Stimulated activated CD4-positive, alpha-beta T cell treated with anti-CD3 and anti-CD28 coated beads, Interleukin-15, amount 100 ng/mL, for 1 hour (primary cell): ENCODE measurements at places on chromosomes 12 and 14.

GRCh38 chr12:39905152-39905551 lies 200.7 kb downstream of the SLC2A13 start:
- DNase-seq: no peak

DNA sequence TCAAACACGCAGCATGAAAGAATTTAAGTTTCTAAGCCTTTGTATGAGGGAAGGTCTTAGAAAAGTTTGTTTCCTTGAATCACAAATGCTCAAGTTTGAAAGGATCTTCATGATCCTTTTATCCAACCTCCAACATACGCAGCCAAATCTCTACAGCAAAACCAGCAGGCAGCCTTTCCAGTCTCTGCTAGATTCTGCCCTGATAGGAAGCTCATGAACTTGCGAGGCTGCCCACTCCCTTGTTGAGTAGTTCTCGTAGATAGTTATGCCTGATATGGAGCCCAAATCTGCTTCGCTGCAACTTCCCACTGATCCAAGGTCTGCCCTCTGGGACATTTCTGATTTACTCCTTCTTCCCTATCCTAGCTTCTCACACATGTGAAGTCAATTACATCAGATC lies 272.9 kb downstream of the EGLN3 start:
- DNase-seq: no peak

GRCh38 chr12:116323406-116324386 lies 46.2 kb upstream of the MED13L start:
- no peak for DNase-seq

GRCh38 chr14:61996753-61997152 lies 234.5 kb downstream of the SNAPC1 start:
- DNase-seq: no peak

- no peak for DNase-seq
Measured at GRCh38 chr12:46786774-46787173, 39.0 kb downstream of the SLC38A4 start.

DNA sequence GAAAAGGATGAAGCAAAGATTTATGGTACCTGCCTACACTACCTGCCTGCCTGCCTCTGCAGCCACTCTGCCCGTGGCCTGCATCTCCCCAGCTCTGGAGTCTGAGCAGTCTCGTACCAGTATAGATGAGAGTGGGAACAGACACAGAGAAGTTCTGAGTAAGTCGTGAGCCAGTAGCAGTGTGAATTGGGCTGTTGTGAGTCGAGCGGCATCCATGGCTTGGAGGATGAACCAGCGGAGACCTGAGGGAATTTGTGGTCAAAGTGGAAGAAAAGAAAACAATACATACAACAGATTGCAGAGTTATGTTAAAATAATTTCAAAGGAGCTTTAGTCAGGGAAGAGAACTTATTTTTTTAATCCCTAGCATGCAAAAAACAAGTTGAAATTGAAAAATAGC lies 25.3 kb downstream of the C2CD5 start:
- no peak for DNase-seq

DNA sequence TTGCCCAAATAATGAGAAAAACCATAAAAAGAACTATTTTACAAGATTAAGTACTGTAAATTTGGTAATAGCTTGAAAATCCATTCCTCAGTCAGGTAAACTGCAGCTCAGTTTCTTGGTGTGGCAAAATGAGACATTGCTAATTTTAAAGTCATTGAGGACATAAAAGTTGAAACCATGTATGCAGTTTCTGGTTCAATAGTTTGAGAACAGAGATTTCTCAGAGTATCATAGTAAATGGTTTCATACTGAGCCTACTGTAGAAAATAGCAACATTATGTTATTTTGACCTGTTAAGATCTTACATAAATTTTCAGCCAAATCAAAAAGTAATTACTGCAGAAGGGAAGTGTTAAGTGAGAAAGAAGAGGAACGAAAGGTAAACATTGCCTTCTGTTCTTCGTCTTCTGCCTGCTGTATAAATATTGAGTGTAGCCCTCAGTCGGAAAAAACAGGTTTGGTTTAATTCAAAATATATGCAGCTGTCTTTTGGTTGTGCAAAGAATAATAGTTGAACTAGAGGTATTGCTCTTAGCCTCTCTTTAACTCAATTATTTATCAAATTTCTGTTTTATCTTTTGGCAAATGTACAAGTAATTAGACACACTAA lies 119.6 kb downstream of the SYNE2 start:
- DNase-seq: no peak

DNA sequence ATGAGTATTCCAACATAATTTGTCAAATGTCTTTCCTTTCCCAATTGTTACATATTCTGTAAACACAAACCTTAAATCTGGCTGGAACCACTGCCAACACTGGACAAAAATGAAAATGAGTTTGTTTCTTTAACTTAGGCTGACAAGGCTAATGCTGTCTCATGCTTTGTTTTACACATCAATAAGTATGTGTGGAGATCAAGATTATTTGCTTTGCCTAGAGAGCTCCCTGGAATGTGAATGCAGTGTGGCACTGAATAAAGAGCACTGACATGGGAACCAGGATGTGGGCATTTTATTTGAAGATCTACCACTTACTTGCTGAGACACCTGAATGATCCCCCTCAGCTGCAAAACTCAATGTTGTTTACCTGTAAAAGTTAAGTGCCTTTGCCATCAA lies 61.7 kb downstream of the RALGAPA1 start:
- DNase-seq: no peak

DNA sequence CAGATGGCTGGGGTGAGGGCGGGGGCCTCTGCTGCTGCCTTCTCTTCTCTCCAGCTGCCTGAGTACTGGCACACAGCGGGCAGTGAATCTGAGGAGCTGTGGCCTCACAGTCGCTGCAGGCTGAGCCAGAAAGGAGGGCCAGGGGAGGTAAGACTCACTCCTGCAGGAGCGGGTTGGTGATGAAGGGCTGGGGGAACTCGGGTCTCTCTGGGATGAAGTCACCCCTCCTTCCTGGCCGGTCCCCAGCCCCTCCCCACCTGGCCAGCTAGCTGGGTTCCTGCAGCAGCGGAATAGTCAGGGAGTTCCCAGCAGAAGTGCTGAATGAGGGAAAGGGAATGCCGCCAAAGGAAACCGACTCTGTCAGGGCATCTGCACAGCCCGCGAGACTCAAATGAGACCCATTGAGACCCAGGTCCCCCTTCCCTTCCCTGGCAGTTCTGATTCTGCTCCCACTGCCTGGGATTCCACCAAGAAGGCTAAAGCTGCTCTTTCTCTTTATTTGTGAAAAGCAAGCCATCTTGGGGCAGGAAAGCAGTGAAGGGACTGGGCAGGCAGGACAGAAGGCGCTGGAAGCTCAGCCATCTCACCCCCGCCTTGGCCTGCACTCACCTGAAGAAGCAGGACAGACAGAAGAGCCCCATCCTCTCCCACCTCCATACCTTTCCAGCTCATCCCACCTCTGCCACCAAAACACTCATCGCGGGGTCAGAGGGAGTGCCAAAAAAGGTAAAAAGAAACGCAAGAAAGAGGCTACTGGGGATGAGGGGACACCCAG lies 5.3 kb downstream of the NGB start:
- DNase-seq: no peak

DNA sequence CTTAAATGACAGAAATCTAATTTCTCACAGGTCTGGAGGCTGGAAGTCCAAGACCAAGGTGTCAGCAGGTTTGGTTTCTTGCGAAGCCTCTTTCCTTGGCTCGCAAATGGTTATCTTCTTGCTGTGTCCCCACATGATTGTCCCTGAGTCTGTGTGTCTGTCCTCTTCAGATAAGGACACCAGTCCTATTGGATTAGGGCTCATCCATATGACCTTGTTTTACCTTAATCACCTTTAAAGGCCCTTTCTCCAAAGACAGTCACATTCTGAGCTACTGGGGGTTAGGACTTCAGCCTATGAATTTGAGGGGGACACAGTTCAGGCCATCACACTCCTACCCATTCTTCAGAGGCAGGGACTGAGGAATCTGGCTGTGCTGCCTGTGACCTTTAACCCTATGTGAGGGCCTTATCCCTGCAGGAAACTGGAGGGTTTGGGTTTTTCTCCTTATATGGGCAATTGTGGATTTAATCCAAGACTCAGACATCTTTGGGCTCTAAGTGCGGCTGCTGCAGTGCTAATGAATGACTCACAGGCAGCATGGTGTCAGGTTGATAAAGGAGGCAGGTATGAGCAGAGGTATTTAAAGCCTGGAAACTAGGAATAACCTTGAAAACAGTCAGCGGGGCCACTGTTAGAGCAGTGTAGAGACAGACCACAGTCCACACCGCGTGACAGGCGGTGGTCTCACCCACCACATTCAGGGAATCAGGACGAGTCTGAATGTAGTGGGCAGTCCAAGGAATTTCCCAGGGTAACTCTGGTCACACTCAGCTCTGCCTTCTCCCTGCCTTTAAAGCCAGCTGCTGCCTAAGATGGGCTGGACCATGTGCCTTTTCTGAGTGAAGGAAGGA lies 10.2 kb downstream of the TPCN1 start:
- no peak for DNase-seq

- DNase-seq: no peak
Measured at GRCh38 chr12:48972952-48973483, 1.5 kb upstream of the WNT10B start.

DNA sequence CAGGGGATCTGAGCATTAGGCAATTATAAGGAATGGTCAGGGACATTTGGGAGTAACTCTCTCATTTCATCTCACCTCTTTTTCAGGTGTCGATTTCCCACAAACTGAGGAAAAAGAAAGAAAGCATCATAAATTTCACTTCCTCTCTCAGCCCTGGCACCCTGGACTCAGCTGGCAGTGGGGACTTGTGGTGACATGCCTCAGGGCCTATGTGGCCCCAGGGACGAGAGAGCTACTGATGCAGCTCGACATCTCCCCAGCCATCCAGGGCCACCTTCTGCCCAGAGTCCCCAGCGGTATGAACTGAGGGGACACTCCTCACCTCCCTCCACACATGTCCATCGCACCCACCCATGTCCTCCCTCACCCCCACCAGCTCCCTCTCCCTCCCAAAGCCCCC lies 11.7 kb downstream of the TNFRSF1A start:
- DNase-seq: no peak

DNA sequence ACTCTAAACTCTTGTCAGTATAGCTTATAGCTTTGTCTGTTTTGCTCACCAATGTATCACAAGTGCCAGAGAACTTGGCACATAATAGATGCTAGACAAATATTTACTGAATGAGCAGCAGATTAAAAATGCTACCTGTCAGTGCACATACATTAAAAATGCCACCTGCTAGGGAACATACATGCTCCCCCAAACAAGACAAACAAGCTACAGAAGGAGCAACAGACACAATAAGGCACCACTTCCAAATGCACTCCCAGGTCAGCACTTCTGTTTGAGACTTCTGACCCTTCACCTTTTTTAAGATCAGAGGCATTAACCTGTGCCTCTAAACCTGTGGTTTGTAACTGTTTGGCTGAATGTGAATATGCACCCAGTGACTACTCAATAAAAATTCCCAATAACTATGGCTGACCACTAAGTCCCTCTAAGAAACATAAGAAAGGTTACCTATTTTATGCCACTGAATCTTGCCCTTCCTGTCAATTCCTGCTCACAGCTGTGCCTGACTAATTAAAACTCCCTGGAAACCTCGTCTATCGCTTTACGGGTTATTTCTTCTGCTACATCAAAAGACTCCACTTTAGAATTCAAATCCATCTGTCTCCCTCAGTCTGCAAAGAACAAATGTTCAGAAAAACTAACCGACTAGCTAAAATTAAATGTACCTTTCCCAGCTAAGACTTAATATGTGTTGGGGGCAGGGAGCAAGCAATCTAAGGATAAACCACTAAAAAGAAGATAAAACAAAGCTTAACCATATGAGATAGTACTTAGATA lies 41.0 kb downstream of the HECTD4 start:
- DNase-seq: no peak

- DNase-seq: no peak
Measured at GRCh38 chr12:99135376-99135775, 490.3 kb downstream of the APAF1 start.

- DNase-seq: no peak
Measured at GRCh38 chr14:64659366-64659765, 44.9 kb upstream of the PLEKHG3 start.

DNA sequence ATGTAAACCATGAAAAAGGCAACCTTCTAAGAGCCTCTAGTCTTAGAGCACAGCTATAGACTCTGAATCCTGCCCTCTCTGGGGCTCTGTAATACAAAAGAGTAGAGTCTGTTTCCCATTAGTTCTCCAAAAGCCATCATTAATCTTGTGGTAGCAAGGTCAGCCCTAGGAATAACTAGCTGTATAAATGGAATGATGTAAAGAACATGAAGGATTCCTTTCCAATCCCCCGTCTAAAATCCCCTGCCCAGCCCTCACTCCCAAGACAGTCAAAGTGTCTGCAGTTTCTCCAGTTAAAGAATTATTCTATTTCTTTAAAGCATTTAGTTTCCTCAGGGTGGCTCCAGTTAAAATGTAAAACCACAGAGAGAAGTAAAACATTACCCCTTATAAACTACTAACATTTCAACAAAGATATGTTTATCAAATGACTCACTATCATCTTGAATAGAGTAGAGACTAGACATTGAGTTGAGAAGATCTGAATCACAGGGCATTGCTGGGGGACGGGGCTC lies 104.2 kb downstream of the ST8SIA1 start:
- no peak for DNase-seq

- no peak for DNase-seq
Measured at GRCh38 chr12:1287446-1287975, 296.5 kb downstream of the ERC1 start.

GRCh38 chr12:24025153-24025798 lies 75.8 kb upstream of the SOX5 start:
- no peak for DNase-seq

DNA sequence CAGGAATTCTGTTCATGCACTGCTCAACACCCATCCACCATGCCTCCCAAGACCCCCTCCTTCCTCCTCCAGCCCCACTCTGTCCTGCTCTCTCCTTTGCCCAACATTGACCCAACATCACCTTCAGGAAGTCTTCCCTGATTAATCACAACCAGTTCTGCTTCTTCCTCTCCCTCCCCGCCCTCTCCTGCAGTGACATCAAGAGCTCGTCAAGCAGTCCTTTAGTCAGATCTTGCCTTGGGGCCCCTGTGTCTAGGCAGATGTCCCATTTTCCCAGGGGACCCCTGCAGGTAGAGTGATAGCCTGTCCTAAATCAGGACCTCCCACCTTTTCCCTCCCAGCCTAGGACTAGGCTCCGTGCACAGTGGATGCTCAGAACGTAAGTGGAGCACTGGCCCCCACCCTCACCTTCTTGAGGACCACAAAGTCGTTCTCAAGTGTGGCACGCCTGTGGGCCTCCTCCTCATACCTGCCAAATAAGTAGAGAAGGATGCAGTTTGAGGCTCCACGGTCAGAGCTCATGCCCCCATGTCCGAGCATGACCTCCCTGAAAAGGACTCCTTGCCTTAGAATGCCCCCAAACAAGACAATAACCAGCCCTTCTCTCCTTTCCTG lies 2.3 kb downstream of the KRT78 start:
- no peak for DNase-seq
